ENCODE measurements at places on chromosomes 11 and 22.
A peak's percentile ranks its signal among the peaks of the same experiment; 100 is the strongest.

GRCh38 chr22:48605856-48606481 is 1221.7 kb downstream of the BRD1 start:
- no peak for DNase-seq

DNA sequence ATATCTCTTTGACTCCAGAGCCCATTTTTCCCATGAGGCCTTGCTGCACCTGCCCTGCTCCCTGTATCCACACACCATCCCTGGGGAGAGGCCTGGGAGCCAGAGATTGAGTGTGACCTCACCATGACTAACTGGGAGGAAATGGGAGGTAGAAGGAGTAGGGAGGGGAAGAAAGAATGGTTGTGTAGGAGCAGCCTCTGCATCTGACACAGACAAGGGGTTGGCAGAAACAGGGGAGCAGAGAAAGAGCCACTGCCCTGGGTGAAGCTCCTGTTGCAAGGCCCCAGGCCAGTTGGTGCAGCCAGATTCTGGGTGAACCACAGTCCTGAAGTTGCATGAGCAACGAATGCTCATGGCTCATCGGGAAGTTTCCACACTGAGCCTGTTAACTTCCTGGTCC is 32.4 kb downstream of the POU2F3 start:
- no peak for DNase-seq

DNA sequence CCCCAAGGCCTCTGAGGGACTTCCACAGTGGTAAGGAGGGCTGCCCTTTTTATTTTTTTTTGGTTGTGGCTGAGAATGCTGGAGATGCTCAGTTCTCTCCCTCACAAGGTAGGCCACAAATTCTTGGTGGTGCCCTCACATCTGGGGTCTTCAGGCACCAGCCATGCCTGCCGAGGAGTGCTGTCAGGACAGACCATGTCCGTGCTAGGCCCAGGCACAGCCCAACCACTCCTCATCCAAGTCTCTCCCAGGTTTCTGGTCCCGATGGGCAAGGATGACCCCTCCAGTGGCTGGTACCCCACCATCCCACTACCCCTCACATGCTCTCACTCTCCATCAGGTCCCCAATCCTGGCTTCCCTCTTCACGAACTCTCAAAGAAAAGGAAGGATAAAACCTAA is 4.2 kb downstream of the THY1 start:
- DNase-seq, result no peak

DNA sequence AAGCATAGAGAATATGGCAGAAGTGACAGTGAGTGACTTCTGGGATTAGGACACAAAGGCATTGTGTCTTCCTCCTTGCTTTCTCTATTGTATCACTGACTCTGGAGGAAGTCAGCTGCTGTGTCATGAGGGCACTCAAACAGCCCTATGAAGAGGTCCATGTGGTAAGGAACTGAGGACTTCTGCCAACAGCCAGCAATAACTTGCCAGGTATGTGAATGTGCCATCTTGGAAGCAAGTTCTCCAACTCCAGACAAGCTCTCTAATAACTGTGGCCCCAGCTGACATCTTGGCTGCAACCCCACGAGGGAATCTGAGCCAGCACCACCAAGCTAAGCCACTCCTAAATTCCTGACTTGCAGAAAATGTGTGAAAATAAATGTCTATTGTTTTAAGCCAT is 83.6 kb upstream of the ZBED5 start:
- no peak for DNase-seq

GRCh38 chr11:75771646-75772410 is 3.2 kb downstream of the DGAT2 start:
- DNase-seq, result no peak

DNA sequence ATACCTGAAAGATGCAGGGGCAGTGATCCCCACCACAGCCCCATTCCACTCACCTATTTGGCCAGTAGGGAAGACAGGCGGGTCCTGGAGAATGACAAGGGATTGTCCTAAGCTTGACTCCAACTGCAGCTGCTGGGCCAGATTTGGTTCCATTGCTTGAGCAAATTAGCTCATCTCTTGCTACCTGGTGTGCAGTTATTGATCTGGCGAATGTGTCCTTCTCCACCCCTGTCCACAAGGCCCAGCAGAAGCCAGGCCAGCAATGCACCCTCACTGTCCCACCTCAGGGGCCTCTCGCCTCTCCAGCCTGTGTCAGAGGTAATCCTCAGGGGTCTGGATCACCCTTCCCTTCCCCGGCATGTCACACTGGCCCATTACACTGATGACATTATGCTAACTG is 23.3 kb downstream of the TSPAN32 start:
- no peak for DNase-seq

DNA sequence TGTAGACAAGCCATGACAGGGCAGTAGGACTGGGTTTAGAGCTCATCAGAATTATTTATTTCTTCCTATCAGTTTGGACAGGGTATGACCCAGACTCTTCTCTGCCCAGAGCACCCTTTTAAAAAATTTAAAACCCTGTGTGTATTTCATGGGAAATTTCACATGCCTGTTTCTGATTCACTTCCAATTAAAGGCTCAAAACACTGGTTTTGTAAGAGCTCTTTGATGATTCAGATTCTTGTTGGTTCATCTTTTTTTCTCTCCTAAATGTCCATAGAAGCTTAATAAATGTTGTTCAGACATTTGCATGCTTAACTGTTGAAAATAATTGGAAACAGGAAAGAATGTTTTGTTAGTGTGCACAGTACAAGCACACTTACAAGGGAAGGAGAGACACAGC is 13.8 kb downstream of the FLI1 start:
- DNase-seq, result no peak

- DNase-seq, result peak; percentile 42
These were observed 14.6 kb upstream of the TEF start for GRCh38 chr22:41367039-41367679.

GRCh38 chr11:32448232-32448631 is 12.9 kb upstream of the WT1 start:
- DNase-seq, result no peak

GRCh38 chr22:23556026-23556620 is 24.0 kb downstream of the IGLL1 start:
- DNase-seq, result peak; percentile 7

DNA sequence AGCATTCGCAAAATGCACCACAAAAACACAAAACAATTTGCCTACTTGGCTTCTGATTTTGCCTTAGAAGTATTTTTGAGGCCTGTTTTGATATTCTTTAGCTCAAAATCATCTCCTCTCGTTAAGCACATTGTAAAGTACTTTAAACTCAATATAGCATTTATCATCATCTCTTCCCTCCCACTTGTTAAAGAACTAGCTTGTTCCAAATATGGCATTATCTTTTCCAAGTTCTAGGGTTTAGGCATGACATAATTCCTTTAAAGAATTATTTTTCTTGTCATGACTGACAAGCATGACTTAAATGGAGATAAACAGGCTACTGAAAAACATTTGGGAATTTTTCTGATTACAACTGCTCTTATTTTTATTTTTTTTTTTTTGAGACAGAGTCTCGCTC is 21.3 kb downstream of the CELF1 start:
- no peak for DNase-seq

- DNase-seq, result no peak
These were observed 12.2 kb downstream of the LSP1 start for GRCh38 chr11:1864831-1865665.

- no peak for DNase-seq
These were observed 52.6 kb upstream of the ADA2 start for GRCh38 chr22:17271711-17272451.

DNA sequence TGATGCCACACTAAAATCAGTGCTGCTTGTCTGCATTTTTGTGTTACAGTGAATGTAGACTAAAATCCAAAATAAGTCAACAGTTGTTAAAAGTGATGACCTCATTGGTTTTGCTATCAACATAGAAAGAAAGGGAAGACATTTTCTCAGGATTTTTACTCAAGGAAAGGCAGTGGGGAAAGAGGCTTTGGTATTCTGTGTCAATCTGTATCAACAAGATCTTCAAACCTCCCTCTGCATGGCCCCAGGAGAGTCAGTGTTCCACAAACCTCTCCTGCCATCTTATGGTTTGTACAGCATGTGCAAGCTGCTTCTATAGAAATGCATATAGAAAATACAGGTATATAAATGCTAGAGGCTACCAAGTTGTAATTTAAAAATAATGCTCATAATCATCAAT is 13.8 kb upstream of the OR51M1 start:
- no peak for DNase-seq

DNA sequence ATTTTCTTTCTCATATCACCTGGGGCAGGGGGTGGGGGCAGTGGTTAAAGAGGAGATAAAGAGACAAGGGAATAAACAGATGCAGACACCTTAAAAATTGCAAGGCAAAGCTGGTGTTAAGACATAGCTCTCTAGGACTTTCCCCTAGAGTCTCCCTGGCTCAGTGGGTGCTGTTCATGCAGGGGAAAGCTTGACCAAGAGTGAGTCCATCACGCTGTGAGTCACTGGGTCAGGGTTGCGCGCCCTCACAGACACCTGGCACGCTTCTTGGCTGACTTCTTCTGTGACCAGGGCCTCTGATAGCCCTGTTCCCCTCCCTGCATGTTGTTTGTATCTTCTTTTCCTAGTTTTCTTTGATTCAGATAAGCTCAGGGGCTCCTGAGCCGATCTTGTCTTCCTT is 31.9 kb downstream of the COMMD9 start:
- no peak for DNase-seq

DNA sequence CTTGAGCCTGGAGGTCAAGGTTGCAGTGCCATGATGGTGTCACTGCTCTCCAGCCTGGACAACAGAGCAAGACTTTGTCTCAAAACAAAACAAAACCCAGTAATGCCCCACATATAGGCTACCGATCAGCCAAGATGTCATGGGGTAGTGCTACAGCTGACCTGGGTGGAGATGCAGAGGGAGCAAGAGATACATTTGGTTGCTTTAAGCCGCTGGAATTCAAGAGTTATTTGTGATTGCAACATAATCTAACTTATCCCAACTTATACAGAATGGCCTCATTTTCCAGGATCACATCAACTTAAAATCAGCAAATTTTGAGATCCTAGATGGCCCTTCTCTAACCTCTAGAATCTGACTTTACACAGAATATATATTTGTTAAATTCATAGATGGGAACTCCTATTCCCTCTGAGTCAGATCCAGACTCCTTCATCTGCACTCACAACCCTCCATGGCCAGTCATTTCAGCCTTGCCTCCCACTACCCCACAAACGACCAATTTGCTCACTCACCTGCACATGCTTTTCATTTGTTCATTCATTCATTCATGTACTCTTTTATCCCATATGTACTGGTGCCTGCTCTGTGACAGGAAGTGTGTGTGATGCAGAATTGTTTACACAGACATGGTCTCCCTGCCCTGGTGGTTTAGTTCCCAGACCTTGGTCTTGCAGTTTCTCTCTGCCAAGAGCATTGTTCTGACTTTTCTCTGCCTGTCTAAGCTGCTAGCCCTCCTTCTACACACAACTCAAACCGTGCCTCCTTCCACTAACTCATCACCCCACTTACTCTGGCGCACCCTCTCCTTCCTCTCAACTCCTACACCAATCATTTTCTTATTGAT is 24.1 kb upstream of the APLNR start:
- DNase-seq, result no peak

- DNase-seq, result no peak
These were observed 8.2 kb upstream of the TBC1D22A start for GRCh38 chr22:46754110-46754799.

- peak; percentile 43 for DNase-seq
These were observed 47.2 kb upstream of the SYT7 start for GRCh38 chr11:61627850-61628661.

DNA sequence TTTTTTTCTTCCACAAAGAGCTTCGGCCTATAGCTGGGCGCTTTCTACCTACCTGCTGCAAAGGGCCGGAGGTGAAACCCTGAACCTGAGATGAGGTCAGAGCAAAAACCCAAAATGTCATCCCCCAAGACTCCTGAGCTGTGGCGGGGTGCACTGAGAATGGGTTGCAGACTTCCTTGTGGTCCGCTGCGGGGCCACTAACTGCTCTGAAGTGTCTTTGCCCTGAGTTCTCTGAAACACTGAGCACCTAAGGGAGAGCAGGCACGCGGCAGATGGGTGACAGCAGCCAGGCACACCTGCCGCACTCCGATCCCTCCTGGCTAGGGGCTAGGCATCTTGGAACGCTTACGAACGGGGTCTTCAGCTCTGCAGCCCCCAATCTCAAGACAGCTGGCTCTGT is 29.3 kb downstream of the RASD2 start:
- DNase-seq, result no peak

All from activated T-cell treated with anti-CD3 and anti-CD28 coated beads, Interleukin-2, amount 50 U/mL, for 24 hours (primary cell).